Activated gamma-delta T cell treated with Interleukin-2 at 50 U/mL for 16 hours (primary cell): ENCODE measurements at places on chromosomes 11 and 22.

GRCh38 chr22:50247748-50248147, 2.9 kb upstream of the TUBGCP6 start:
- DNase-seq: no peak

DNA sequence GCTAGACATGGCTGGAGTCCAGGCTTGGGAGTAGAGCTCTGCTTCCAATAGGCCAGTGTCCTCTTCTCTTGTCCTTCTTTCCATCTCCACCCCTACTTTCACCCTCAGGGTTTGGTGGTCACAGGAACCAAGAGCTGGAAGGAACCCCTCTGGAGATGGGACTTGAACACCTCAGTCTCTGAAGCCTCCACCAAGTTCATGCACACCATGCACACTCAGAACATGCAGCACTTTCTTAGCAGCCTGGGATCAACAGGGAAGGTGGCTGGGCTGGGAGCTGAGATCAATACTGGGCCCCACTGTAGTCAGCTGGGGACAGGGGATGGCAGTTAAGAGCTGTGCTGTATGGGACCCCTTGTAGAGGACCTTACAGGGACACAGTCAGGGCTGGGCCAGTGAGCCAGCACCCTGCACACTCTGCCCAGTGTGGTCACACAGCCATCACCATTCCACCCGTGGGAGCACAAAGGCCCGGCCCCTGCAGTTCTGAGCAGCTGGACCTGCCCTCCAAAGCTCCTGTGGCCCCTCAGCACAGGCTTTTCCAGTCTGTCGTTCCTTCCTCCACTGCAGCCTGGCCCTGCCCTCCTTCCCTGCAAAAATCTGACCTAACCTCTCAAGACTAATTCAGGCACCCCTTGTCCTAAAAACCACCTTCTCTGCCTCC, 47.7 kb downstream of the GAB4 start:
- DNase-seq: no peak

- no peak for DNase-seq
Observed at GRCh38 chr22:49351761-49352227, 475.9 kb downstream of the BRD1 start.

- no peak for DNase-seq
Observed at GRCh38 chr11:36408498-36409136, 101.5 kb downstream of the TRAF6 start.

DNA sequence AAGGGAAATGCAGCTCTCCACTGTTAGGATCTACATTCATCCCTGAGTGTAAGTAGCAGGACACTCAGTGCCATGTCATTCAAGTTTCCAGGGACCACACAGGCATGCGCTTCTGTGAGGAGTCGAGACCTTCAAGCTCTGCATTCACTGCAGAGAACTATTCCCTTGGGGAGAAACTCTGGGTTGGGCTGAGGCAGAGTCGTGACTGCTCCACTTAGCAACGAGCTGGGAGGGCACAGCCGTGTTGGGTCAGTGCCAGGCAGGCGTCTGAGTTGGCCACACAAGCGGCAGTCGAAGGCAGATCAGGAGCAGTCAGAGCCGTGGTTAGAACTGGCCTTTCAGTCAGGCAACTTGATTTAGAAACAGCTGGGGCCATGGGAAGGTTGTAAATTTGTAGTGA, 14.7 kb downstream of the MPEG1 start:
- no peak for DNase-seq

- no peak for DNase-seq
Observed at GRCh38 chr11:13663631-13664071, 4.8 kb upstream of the FAR1 start.

GRCh38 chr11:102142333-102142732, 32.1 kb downstream of the YAP1 start:
- no peak for DNase-seq
